ENCODE measurements at places on chromosomes 2 and 18.

GRCh38 chr2:84886791-84887190, 5.9 kb upstream of the TRABD2A start:
- H3K27me3 ChIP-seq = peaks cover 2% of the 10 kb centered on the region
- H3K36me3 ChIP-seq = no peaks in the 10 kb centered on the region
- no peak overlapping the region for H3K4me3 ChIP-seq

- peaks cover 1% of the 10 kb centered on the region for H3K27me3 ChIP-seq
- DNase-seq = peak; percentile 4
- H3K36me3 ChIP-seq = no peaks in the 10 kb centered on the region
- H3K4me3 ChIP-seq = no peak overlapping the region
- peaks cover 18% of the 10 kb centered on the region for H3K4me1 ChIP-seq
These were observed 114.7 kb upstream of the STON1 start for GRCh38 chr2:48414980-48415835.

DNA sequence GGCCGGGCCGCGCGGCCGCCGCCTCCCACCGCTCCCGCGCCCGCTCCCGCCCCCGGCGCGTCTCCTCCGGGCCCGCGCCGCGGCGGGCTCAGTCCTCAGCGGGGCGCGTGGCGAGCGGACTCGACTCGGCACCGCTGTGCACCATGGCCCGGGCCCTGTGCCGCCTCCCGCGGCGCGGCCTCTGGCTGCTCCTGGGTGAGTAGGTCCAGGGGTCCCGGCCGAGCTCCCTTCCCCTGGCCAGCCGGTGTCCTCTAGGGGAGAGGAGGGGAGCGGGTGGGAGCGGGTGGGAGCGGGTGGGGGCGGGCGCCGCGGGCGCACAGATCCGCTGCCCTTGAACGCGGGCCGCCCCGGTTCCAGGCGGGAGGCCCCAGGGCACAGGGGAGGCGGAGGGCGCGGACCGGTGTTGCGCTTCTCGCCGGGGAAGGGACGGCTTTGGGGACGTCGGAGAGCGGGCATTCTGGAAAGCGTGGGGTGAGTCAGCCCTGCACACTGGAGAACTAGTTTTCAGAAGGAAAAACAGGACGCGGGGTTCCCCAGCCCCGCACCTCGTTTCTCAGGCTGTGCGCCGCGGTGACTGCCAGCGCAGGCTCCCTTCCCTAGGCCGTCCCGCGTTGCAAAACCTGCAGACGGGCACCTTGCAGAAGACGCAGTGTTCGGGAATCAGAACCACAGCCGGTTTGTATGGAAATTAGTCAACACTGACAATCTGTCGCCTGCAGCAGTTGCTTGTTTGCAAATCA, at the start of gene RAMP1:
Gene RAMP1 (plus strand): TSS at position 91 of the 740 bp plus-strand sequence. CDS start 53 bp downstream, at position 144.
- peaks cover 7% of the 10 kb centered on the region for H3K27me3 ChIP-seq
- no peaks in the 10 kb centered on the region for H3K36me3 ChIP-seq
- H3K4me1 ChIP-seq = peaks cover 26% of the 10 kb centered on the region
- DNase-seq = peak; percentile 29
- peak within 1 kb of the TSS; percentile 82 for H3K4me3 ChIP-seq

DNA sequence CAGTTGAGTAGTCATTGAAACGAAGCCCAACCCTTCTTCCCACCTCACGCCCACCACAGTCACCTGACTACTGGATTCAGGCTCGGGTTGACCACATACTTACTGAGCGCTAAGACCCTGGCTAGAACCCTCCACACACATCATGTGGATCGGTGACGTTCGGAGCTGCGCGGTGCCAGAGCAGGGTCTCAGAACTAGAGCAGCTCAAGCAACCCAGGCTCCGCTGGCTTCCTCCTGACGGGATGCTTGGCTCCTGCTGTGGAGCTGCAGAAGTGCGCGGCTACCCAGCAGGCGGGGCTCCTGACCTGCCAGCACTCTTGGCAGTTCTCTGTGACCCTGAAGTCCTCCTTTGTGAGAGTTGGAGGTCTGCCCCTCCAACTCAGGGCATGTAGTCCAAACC, 90.6 kb upstream of the MBOAT2 start:
- no peak overlapping the region for H3K4me3 ChIP-seq
- H3K27ac ChIP-seq = no peak overlapping the region
- H3K27me3 ChIP-seq = peaks cover 8% of the 10 kb centered on the region
- no peaks in the 10 kb centered on the region for H3K4me1 ChIP-seq
- no peaks in the 10 kb centered on the region for H3K36me3 ChIP-seq

DNA sequence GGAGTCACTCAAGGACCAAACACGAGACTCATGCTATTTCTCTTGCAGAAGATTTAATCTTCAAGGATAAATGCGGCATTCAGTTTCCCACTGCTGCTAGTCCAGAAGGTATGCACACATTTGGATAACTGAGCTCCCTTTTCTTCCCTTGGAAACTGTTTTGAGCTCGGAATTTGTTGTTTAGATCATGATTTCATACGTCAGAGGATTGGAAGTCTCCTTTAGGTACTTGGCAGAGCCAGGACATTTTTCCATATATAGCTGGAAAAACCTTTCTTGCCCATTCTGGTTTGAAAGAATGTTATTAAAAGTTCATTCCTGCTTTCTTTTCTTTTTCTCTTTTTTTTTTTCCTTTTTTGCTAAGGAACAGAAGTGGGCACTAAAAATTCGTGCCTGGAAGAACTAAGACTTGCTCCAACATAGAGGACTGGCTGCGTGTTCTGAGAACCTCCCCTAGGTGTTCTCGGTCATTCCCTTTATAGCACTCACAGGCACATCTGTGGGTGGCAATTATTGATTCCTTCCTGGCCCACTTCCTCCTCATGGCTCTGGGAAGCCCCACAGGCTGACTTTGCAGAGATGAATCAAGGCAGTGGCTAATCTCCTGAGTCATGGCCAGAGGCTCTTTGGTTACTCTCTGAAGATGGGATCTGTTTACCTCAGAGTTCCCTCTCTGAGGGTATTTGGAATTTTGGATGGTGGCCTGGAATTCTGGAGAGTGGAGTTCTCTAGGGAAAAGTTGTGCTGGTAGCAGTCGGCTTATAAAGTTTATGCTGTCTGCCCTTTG, 104.8 kb downstream of the PLCL1 start:
- peaks cover 8% of the 10 kb centered on the region for H3K27me3 ChIP-seq
- DNase-seq = no peak
- no peak overlapping the region for H3K4me3 ChIP-seq

DNA sequence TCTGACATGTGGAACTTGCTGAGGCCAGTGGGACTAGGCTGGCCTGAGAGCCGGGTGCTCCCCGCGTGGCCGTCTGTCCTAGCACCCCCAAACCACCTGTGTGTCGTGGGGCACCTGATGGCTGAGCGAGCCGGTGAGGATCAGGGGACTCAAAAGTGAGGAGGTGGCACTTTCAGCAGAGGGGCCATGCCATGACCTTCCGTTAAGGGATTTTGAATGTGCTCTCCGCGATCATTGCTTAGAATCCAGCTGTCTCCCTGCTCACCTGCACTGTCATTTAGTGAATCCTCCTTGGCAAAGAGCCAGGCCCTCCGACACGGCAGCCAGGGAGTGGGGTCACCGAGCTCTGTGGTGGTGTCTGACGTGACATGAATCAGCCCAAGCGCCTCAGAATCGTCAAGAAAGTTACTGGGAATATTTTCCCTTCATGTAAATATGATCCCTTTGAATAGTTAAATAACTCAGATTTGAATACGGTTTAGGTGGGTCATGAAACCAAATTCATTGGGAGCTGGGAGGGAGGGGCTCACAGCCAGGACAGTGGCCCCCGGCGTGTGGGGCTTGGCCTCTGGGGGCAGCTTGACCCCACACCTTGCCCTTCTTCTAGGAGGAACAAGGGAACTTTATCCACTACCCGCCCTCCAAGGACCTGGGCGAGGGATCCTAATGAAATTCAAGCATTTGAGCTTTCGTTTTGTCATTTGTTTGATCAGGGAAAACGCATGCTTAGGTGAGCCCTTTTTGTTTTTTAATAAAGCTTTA, 9.5 kb downstream of the NFATC1 start:
- peaks cover 5% of the 10 kb centered on the region for H3K27me3 ChIP-seq
- H3K4me3 ChIP-seq = peak overlapping the region; percentile 84
- peak overlapping the region; percentile 92 for H3K27ac ChIP-seq
- no peaks in the 10 kb centered on the region for H3K36me3 ChIP-seq
- peaks cover 51% of the 10 kb centered on the region for H3K4me1 ChIP-seq
- no peak for DNase-seq

DNA sequence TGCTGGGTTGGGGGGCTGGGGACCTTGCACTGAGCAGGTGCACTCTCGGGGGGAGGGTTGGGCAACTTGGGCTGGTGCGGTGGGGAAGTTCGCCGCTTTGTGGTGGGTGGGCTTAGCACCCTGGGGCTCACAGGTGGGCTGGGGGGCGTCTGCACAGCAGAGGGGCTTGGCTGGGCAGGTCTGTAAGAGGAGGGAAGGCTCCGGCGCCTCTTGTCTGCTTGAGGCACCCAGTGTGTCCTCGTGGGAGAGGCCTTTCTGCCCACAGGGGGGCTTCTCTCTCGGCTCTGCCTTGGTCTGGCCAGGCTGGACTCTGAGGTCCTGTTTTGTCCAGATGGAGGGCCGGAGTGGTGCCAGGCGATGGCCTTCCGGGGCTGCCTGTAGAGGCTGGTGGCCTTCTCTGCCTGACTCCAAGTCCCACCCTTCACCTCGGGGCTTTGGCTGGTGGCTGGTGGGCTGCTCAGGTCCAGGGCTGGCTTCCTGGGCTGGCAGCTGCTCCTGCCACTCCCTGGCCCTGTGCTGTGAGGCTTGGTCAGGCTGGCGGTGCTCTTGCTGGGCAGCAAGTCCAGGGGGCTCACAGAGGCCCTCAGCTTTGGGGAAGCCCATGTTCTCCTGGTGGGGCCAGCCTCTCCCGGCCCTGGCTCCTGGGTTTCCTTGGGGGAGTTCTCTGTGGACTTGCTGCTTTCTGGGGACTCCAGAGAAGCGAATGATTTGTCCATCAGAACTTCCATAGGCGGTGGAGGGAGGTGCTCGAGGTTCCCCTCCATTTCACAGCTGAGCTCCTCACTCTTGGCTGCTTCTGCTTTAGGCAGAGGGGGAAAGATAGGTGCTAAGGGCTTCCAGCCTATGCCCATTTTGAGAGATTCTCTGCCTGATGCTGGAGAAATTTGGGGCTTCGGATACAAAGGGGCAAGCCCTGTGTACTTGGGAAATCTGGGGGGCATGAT, 3.0 kb downstream of the PCARE start:
- H3K4me1 ChIP-seq = no peaks in the 10 kb centered on the region
- H3K36me3 ChIP-seq = no peaks in the 10 kb centered on the region
- H3K27me3 ChIP-seq = no peaks in the 10 kb centered on the region

DNA sequence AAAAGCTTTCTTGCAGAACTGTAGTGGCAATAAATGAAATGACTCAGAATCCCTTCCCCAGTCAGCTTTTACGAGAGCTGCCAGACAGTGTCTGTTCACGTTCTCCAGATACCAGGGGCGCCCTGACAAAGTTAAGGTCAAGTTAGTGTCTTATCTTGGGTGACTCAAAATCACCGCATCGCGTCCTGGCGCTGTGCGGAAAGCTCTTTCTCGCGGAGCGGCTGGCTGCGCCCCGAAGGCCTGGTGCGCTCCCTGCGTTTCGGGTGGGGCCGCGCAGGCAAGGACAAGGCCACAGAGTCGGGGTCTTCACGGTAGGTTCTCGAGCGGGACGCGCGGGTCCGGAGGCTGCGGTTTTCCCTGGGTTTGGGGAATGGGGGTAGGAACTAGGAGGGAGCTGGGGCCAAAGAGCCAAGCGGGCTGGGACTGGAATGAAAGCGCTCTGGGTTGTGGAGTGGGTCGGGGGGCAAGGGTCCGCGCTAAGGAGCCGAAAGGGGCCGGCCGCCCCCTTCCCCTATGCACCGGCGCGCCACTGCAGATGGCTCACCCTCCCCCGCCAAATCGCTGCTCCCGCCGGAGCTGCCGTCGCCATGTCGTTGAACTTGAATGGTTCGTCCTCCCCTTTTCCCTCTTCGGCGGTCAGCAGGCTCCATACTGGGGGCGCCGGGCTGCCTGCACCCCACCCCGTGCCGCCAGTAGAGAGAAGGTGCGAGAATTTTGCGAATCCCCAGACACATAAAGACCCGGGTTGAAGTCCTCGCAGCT, 2.6 kb upstream of the HOXD11 start:
- no peak overlapping the region for H3K4me3 ChIP-seq
- H3K4me1 ChIP-seq = peaks cover 13% of the 10 kb centered on the region
- H3K27me3 ChIP-seq = peaks cover 65% of the 10 kb centered on the region
- H3K36me3 ChIP-seq = no peaks in the 10 kb centered on the region
- DNase-seq = no peak

- peaks cover 2% of the 10 kb centered on the region for H3K27me3 ChIP-seq
- no peaks in the 10 kb centered on the region for H3K36me3 ChIP-seq
- H3K27ac ChIP-seq = no peak overlapping the region
- H3K4me3 ChIP-seq = no peak overlapping the region
- DNase-seq = no peak
- no peaks in the 10 kb centered on the region for H3K4me1 ChIP-seq
These were observed 15.6 kb upstream of the MC2R start for GRCh38 chr18:13930964-13931363.

DNA sequence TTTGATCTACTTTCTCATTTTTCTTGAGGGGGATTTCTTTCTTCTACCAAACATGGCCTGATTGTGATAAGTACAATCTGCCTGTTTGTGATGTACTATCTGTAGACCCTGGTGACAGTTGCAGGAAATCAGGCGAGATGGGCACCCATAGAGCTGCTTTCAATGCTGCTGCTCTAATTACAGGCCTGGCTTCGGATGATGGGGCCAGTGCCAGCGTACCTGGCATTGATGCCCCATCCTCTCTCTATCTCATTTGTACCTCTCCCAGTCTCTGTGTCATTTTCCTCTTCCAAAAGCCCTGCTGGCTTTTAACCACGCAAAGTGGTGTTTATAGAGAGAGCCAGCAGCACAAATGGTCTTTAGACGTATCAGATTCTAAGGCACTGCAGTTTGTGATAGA, 69.9 kb downstream of the KCTD18 start:
- DNase-seq = no peak
- H3K36me3 ChIP-seq = peaks cover 10% of the 10 kb centered on the region
- H3K27me3 ChIP-seq = no peaks in the 10 kb centered on the region
- H3K4me1 ChIP-seq = no peaks in the 10 kb centered on the region

- no peaks in the 10 kb centered on the region for H3K4me1 ChIP-seq
- no peak overlapping the region for H3K27ac ChIP-seq
- H3K36me3 ChIP-seq = no peaks in the 10 kb centered on the region
- H3K4me3 ChIP-seq = no peak overlapping the region
These were observed 63.3 kb downstream of the EDAR start for GRCh38 chr2:108925735-108926134.

GRCh38 chr2:69955029-69955428, 6.4 kb downstream of the ASPRV1 start:
- DNase-seq = no peak
- no peaks in the 10 kb centered on the region for H3K36me3 ChIP-seq
- no peak overlapping the region for H3K27ac ChIP-seq
- peaks cover 6% of the 10 kb centered on the region for H3K27me3 ChIP-seq

DNA sequence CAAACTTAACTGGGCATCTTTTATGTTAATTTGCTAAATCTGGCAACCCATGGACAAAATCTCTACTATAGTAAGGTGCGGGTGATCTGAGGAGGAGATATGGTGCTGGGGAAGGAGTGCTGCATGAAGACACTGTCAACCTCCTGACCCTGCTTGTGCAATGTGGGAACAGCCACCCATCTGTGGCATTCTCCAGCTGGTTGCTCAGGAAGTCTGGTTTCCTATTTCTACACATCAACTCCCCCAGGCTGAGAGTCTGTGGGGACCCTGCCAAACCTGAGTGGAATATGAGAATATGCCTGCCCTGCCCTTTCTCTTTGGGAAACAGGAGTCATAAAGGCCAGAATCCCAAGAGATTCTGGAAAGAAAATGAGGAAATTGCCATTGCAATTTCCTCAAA, 60.1 kb upstream of the PAX3 start:
- H3K27me3 ChIP-seq = no peaks in the 10 kb centered on the region
- no peak overlapping the region for H3K27ac ChIP-seq

- DNase-seq = no peak
- H3K4me1 ChIP-seq = no peaks in the 10 kb centered on the region
- H3K36me3 ChIP-seq = peaks cover 73% of the 10 kb centered on the region
- H3K27me3 ChIP-seq = no peaks in the 10 kb centered on the region
- H3K27ac ChIP-seq = no peak overlapping the region
These were observed 26.0 kb upstream of the FLACC1 start for GRCh38 chr2:201383136-201383535.

Measured in immature natural killer cell (primary cell).